Hematopoietic multipotent progenitor cell (in vitro differentiated cells): ENCODE measurements at places on chromosomes 7 and 10.

DNA sequence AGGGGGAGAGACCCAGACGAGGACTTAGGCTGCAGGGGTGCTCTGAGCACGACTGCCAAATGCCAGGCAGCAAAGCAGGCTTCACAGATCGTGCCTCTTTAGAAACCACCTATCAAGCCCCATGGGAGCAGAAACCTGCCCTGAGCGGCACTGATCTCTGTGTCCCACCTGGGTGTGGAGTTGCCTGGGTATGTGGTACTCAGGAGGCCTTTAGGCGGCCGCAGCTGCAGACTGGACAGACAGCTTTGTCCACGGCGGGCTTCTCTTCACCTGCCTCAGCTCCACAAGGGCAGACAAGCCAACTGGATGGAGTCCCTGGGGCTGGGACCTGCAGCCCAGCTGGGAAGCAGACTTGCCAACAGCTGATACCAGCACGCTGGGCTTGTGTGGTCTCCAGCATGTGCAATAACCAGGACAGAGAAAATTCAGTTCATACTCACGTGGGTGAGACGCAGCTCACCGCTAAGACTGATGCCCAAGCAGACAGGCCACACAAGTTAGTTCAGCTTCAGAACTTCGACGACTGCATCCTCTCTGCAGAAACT lies 163.2 kb downstream of the EBF3 start:
- DNase-seq, result no peak

DNA sequence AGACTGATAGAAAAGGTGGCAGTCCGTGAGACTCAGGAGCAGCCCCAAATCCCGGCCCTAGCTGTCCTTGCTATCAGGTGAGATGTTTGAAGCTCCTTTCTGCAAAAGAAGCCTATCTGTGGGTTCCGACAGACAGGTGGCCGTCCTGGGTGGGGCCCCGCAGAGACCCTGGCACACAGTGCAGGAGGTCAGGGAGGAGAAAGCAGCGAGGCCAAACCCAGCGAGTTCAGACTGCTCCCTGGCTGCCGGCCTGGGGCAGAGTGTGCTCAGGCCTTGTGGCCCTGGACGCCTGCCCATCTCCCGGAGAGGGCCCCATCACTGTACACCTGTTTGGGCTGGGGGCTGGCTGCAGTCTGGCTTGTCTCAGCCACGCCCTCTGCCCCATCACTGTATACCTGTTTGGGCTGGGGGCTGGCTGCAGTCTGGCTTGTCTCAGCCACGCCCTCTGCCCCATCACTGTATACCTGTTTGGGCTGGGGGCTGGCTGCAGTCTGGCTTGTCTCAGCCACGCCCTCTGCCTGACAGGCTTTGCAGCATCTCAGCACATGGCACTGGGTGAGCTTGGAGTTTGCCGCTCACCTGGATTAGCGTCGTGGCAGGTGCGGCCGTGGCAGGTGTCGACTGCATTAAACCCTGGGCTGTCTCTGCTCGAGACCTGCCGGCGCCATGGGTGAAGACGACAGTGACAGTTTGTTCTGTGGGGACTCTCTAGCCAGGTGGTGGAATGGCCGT lies 11.8 kb upstream of the PRKAR1B start:
- DNase-seq, result no peak

DNA sequence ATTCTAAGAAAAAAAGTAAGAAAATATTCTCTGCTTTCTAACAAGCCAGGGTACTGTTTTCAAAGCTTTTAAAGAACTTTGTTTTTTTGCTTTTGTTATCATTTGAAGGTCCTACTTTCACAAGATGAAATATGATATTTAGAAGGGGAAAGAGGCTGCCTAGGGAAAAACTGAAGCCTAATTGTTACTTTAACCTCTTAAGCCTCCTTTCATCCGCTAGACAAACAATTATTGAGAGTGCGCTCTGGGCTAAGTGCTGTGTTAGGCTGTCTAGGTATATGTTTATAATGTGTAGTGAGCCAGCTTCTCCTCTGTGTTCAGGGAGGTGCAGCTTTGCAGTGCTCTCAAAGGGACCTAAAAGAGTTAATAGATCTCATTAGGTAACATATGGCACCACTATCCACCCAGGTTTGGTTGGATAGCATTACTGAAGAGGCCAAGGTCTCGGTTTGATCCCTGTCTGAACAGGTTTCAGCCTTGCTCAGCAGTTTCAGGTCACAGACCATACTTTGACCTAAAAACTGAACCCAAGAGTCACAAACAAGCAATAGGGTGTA lies 17.9 kb downstream of the PDK4 start:
- no peak for DNase-seq

DNA sequence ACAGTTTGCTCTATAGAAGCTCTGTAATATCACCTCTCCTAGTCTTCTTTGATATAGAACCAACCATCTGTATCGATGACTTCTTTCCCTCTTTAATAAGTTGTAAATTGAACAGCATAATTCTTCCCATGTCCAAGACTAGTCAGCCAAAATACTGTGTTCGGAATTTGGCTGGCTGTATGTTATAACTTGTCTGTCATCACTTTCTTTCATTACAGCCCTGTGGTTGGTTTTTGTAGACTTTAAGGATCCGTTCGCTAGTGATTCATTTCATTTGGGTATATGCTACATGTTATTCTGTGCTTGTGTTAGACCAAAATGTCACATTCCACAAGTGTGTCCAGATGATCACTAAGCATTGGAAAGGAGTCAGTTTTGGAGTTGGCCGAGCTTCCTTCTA lies 155.4 kb upstream of the ITGB1 start:
- DNase-seq, result no peak

DNA sequence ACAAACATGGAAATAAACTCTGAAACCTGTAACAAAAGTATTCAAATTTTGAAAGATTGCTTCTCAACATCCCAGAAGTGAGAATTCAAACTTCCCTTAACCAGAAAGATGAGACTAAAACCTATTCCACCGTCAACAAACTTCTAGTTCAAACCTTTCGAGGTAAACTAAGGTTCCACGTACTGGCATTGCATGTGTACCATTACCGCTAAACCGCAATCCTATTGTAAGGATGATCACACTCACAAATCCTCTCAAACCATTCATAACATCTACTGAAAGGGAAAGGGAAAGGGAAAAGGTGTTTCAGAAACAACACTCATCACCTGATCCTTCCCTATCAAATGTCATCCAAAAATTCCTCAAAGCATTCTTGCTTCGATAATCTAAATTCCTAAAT lies 3.1 kb downstream of the SMURF1 start:
- DNase-seq, result no peak

GRCh38 chr10:34524369-34525091 lies 290.6 kb downstream of the PARD3 start:
- DNase-seq, result no peak

GRCh38 chr7:6530626-6531491 lies 20.4 kb downstream of the GRID2IP start:
- peak; percentile 72 for DNase-seq

DNA sequence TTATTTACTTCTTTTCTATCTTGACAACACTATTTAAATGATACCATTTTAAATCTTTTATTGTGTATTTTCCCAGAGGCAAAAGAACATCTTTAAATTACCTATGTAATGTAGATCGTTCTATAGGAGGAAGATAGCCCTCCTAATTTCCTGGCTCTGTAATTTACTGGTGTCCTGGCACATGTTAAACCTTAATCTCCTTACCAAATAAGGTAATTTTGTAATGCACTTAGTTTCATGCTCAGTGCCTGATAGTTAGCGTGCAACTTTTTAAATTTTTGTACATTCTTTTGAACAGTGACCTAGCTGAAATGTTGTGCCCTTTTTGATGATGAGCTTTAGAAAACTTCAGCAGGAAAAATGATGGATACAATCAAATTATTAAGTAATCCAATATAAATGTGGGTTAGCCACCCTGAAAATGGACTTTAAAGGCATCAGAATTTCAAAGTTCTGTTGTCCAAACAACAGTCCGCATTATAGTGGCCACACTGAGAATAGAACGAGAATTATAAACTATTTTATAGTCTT lies 81.4 kb downstream of the ABCB5 start:
- no peak for DNase-seq

- no peak for DNase-seq
Observed at GRCh38 chr10:121244818-121245217, 353.4 kb downstream of the FGFR2 start.

DNA sequence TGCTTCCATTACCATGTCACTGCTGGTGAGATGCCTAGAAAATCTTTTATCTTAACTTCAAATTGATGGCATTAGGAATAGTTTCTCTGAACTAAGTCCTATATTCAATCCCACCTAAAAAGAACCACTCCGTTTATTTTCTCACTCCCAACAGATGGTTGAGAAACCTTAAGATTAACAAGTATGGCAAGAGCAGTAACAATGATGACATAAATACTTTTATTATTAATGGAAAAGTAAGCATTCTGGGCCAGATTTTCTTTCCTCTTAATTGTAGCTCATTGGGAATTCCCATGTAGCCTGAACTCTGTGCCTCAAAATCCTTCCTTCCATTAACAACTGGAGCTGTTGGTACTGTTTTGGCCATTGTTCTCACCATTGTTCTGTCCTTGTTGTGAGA lies 21.1 kb upstream of the FAM13C start:
- DNase-seq, result no peak

GRCh38 chr7:18659746-18660145 lies 164.2 kb downstream of the HDAC9 start:
- no peak for DNase-seq

DNA sequence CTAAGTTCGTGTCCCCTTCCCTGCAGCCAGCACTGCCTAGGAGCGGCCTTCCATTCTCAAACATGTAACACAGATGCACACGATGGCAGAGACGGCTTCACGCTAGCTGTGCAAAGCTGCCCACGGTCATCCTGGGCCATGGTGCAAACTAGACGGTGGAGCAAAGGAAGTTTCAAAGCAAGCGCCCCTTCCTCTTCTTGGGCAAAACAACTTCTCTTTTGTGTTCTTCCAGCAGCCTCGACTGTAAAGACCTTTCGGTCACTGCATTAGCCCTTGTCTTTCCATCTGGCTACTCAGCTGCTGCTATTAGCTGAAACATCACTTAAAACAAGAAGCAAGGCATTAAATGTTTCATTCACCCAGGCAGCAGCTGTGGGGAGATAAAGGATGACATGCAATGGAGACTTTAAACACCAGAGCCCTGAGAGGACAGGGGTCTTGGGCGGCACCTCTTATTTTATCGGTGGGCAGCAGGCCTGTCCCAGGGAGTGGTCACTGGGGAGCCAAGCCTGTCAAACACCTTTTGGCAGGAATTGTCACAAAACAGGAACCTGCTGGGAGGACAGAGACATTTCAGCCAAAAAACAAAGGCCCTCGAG lies 214.8 kb downstream of the KLF6 start:
- no peak for DNase-seq

DNA sequence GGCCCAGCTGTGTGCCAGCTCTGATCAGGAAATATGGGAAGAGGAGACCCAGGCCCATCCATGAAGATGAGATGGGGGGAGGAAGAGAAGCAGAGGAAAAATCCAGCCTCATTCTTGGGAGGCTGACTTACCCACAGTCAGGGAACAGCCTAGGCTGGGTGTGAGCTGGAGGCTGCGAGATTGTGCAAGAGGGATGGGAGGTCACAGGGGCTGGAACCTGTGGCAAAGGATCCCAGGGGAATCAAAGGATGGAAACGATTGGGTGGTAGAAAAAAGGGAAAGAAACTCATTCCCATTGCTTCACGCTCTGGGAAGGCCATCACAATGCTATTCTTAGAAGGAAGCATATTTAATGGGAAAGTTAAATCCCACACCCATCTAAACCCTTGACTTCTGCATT lies 26.7 kb upstream of the CRHR2 start:
- DNase-seq, result no peak

DNA sequence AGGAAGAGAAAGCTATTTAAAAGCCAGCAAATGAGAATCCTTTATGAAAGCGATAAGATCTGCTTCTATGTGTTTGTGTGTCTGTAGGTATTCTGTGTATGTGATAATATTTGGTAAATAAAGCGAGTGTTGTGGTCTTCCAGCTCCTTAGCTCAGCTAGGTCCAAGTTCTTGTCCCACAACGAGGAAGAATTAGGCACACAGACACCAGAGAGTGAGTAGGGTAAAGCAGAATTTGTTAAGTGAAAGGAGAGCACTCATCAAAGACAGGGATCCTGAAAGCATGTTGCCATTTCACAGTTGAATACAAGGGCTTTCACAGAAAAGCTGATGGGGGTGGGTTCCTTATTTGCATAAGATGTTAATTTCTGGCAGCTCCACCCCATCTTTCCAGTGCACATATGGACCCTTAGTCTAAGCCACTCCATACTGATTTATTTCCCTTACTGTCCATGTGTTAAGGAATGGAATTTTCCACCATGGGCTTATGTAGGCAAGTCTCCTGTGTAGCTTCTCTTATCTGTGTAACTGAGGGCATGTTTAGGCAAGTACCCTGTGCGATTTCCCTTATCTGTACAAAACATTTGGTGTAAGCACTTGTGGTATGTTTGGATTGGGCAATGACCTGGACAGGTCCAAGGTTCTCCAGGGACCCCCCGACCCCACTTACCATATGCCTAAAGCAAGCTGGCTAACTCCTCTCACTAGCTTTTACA lies 165.9 kb upstream of the VIPR2 start:
- DNase-seq, result no peak

DNA sequence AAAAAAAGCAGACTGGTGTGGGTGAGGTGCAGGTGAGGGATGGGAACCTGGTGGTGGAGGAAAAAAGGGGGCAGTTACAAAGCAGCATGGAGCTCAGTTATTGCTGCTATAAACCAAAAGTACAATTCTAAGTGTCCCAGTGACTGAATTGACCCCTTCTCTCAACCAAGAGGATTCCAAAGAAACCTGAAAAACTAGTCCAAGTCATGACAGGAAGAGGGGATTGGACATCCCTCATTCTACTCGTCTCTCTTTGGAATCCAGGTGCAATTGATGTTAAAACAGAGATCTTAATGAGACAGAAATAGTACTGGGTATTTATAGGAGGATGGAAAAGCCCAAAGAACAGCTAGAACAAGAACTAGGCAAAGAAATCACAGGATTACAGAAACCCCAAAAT lies 322.3 kb upstream of the IGFBP3 start:
- no peak for DNase-seq
